ENCODE measurements at places on chromosomes 4 and X. TPM values are rescaled to one million over a fixed set of nuclear protein-coding genes. Genes with fewer than 3 reads are reported as not detected.

DNA sequence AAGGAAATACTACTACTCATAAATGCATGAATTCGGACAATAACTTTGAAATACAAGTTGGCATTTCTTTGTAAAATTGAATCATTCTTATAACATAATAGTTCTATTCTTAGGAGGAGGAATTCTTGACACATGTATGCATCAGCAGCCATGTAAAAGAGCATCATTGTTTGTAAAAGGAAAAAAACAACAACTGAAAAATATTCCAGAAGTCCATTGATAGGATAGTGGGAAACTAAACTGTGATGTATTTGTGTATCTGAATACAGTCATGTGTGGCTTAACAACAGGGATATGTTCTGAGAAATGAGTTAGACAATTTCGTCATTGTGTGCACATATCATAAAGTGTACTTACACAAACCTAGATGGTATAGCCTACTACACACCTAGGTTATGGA, 102.0 kb upstream of the SH3RF1 start:
- no peak for DNase-seq

The MAMLD1 gene
- polyA plus RNA-seq = 1.0 TPM

The ARHGAP24 gene
- polyA plus RNA-seq = 102 TPM

- DNase-seq = no peak
Observed at GRCh38 chrX:84729809-84730208, 227.6 kb upstream of the HDX start.

DNA sequence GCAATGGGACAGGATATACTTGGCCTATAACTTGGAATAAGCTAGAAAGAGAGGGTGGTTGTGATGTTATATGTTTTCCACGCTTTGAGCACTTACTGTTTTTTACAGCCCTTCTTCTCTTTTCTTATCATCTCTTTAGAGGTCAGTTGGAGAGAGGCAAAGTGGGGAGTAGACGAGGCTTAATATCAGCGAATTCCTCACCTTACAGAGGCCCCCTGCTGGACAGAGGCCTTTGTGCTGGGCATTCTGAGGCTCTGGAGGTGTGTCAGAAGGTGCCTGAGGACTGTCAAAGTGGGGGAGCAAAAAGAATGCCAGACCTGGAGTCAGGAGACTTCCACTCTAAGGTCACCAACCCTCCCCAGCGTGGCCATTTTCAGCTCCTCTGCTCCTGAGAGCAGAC, 42.5 kb downstream of the MAMLD1 start:
- DNase-seq = no peak

DNA sequence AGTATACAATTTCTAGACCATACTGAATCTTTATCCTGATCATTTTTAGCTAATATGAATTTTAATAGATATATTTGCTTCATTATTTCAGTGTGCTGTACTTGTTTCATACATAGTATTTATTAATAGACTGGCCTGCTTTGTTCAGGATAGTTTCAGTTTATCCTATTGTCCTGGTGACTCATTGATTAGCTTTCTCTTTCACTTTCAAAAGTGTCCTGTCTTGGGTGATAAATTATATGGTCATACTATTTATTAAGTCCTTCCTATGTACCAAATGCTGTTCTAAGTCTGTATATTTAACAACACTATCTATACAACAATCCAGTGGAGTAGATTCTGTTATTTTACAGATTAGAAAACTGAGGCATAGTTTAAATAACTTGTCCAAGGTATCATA, 153.8 kb upstream of the RAPGEF2 start:
- no peak for DNase-seq

GRCh38 chr4:26062215-26062614, 148.2 kb downstream of the SMIM20 start:
- no peak for DNase-seq

GRCh38 chr4:103137446-103137827, 37.8 kb upstream of the BDH2 start:
- DNase-seq = no peak

DNA sequence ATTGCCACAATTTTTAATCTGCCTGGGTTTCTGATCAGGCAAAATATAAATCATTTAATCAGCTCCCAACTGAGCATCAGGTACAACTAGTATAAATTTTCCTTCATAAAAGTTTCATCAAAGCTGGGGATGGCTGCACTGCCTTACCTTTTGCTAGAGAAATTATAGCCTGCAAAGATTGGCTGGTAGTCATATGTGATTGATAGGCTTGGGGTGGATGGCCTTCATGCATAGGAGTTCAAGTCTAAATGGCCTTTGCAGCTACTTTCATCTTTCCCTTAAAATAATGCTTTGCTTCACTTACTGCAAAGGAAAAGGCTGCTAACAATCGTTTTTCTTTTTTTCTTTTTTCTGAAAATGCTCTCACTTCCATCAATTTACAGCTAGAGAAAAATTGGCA, 739.7 kb downstream of the CENPC start:
- DNase-seq = no peak

DNA sequence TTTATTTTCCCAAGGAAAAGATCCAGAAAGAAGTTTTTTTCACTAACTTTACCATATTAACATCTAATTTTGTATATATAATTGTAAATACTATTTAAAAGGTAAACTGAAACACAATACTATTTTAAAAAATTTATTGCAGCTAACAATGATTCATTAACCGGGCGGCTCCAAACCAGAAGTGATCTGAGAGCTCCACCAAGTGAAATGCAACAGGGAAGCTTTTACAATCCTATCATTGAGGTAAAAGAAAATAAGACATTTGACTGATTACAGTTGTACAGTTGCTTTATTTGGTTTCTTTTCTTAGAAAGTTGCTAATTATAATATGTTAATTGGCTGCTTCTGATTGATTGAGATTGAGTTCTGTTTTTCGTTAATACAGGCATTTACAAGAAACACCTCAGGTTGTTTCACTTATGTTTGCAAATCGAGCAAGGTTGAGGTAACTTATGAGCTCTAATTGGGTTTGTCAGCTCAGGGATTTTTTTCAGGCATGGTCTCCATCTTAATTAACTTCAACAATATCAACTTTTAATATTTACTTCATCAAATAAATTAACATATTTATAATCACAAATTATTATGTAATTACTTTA, 220.2 kb upstream of the UGT8 start:
- no peak for DNase-seq

DNA sequence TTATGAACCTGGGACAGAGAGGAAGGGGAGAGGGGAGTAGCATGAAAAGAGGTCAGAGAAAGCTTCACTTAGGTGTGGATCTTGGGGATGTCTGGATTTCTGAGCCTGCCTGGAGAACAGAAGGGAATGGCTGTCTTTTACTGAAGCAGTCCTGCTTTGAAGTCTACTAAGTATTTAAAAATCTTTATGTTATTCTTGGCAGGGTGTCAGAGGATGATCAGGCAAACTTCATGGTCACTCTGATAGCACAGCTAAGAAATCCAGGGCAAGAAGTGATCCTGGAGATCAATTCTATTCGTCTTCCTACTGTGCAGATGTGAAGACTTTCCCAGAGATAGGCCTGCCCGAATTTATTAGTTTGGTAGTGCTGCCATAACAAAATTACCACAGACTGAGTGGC, 464.4 kb upstream of the BOD1L1 start:
- DNase-seq = no peak

GRCh38 chr4:189792924-189793618, 147.6 kb upstream of the FRG1 start:
- no peak for DNase-seq

- no peak for DNase-seq
Observed at GRCh38 chr4:7434766-7435150, at the start of gene PSAPL1. Gene PSAPL1 (minus strand): TSS chr4:7434930. CDS start chr4:7434879, 51 bp downstream.
